Cortex of kidney (tissue), 1 donor: ENCODE measurements at places on chromosomes 2 and 18.

GRCh38 chr2:134247679-134248078, 6.2 kb upstream of the MGAT5 start:
- no peak for DNase-seq

DNA sequence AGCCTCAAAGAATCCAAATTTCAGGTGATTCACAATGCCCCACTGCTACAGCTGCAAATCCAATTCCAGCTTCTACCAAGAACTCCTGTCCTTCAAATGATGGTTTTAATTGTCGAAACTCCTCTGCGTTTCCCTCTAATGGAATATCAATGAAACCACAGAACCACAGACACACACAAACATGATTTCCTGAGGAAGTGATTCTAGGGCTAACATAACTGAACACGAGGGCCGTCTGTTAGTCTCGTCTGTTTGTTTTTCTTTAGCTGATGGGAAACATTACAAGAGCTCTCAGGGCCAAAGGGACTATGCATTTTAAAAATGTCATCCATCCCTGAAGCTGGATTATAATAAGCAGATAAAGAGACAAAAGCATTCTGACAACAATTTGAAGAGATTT, 59.4 kb downstream of the RNF152 start:
- no peak for DNase-seq

- DNase-seq: no peak
Measured at GRCh38 chr2:38415023-38415422, 38.0 kb upstream of the ATL2 start.

DNA sequence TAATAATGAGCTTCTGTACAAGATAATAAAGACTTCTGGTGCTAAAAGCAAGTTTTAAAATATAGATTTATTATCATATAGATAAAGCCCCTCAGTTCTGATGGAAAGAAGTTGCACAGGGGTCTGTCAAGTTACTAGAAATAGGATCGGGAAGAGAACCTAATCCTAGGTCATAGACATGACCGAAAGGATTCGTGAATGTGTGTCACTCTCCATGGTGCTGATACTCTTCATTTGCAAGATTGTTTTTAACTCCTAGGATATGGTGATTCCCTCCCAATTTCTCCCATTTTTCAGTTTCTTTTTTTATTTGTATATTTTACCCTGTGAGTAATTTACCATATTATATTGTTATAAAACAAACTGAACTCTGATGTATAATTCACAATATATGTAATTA, 58.9 kb upstream of the CTNNA2 start:
- DNase-seq: no peak

DNA sequence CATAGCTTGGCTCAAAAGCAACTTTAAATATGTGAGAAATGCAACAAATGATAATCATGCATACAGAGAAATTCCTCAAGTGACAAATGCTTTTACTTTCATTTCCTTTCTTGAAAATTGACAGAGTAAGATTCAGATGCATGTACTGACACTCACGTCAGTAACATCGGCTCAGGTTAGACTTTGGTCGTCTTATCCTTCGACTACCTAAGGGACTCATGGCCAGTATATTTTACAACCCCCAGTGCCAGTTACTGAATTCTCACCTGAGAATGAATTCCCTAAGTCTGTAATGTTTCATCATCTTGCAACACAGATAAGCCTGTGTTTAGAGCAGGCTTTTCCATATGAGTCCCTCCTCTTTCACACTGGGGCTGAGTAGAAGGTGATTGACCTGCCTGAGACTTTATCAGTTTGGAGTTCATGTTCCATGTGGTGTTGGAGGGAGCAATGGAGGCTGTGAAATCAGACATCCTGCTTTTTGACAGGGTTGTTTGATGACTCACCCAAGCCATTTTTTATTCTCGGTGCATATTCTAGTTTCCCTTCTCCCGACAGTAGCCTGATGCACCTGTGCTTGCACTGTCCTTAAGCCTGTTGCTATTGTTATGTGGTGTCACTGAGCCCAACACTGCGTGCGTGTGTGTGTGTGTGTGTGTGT, 30.5 kb upstream of the ATP8B1 start:
- no peak for DNase-seq

DNA sequence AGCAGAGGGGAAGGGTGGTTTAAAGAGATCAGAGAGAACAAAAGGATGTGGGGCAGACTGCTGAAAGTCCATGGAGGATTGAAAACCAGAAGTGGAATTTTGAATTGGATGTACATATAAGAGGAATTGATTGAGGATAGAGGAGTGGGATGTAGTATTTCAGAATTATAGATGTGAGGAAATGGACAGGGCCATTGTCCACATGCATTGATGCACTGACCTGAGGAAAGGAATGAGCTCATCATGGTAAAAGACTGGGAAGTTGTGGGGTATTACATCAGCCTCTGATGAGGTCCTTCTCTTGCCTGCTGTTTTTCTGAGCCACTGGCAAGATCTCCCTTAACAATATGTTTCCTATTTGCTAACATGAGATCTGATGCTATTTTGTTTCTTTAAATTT, 365.7 kb upstream of the FANCL start:
- DNase-seq: no peak

DNA sequence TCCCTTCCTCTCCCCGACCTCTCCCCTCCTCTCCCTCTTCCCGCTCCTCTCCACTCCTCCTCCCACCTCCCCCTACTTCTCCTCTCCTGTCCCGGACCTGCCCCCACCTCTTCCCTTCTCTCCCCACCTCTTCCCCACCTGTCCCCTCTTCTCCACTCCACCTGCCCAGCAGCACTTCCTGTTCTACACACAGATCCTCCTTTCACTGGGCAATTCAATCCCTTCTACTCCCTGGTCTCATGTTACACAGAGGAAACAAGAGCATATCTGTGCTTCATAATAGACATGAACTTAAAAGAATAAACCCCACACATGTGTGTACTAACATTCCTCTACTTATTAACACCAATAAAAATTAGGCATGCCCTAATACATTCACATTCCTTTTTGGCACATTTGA, 34.8 kb downstream of the TIMM21 start:
- DNase-seq: no peak

- DNase-seq: no peak
Measured at GRCh38 chr2:160252278-160252887, 52.3 kb upstream of the ITGB6 start.

DNA sequence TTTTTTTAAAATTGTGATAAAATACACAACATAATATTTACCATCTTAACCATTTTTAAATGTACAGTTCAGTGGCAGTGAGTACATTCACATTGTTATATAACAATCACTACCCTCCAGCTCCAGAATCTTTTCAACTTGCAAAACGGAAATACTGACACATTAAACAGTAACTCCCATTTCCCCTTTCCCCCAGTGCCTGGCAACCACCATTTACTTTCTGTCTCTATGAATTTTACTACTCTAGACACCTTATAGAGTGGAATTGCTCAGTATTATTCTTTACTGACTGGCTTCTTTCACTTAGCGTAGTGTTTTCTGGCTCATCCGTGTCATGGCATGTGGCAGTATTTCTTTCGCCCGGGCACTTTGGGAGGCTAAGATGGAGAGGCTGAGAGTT, 32.6 kb downstream of the FASTKD2 start:
- no peak for DNase-seq

DNA sequence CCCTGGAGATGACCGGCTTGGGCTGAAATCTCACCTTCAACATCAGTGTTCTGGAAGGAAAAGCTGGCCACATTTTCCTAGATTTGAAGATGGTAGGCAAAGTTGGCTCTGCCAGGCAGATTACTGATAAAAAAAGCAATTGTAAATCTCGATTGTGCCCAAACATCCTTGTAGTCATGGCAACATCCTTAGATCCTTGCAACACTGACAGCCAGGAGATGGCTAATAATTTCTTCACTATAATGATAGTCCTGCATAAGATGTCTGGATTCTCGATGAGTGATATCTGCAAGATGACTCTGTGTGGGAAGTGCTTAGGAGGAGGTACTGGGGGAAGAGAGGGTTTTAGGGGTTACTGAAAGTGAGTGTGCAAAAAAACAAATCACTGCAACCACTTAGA, 149.1 kb downstream of the FSHR start:
- no peak for DNase-seq

DNA sequence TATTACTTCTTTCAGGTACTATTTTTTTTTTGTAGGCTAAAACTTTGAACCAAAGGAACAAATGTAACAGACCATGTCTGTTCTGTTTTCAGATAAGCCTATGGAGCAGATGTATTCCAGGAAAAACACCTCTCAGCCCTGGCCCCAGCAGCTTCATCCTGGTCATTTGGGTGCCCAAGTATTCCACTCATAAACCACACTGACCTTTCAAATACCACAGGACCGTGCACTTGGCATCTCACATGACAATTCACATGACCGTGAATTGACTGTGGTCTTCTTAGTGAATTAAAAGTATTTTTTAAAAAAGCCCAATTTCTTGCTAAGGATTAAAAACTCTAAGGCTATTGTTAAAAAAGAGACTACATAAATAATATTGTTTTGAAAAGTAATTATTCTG, 50.2 kb downstream of the SMIM21 start:
- DNase-seq: no peak

- DNase-seq: no peak
Measured at GRCh38 chr2:134324947-134325346, 71.1 kb downstream of the MGAT5 start.

DNA sequence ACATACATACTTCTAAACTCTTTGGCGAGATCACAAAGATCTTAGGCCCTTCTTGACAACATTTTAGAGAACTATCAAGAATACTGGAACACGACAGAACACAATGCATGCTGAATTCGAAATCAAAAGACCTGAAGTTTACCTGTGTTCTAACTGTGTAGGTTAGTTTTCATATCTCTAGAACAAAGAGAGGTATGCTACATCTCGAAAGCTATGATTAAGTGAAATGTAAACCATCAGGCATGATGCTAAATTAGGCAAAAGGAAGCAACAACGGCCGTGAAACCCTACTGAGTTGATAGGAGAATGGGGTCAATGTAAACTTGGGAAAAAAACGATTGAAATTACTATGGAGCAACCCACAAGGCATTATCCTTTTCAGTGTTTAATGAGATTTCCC, 43.7 kb downstream of the IKZF2 start:
- DNase-seq: no peak

DNA sequence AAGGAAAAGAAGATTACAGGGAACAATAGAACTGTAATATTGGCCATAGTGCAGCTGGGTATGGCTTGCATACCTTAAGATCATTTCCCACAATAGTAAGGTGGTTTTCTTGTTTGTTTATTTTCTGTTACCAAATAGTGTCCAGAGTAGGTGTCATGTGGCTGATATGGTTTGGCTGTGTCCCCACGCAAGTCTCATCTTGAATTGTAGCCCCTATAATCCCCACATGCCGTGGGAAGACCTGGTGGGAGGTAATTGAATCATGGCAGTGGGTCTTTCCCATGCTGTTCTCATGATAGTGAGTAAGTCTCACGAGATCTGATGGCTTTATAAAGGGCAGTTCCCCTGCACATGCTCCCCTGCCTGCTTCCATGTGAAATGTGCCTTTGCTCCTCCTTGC, 190.1 kb downstream of the ICOS start:
- no peak for DNase-seq

- DNase-seq: no peak
Measured at GRCh38 chr2:227106845-227107759, 56.9 kb downstream of the COL4A4 start.

GRCh38 chr18:69941183-69941582, 6.5 kb downstream of the CD226 start:
- no peak for DNase-seq

- no peak for DNase-seq
Measured at GRCh38 chr2:160124571-160124970, 62.2 kb upstream of the PLA2R1 start.

DNA sequence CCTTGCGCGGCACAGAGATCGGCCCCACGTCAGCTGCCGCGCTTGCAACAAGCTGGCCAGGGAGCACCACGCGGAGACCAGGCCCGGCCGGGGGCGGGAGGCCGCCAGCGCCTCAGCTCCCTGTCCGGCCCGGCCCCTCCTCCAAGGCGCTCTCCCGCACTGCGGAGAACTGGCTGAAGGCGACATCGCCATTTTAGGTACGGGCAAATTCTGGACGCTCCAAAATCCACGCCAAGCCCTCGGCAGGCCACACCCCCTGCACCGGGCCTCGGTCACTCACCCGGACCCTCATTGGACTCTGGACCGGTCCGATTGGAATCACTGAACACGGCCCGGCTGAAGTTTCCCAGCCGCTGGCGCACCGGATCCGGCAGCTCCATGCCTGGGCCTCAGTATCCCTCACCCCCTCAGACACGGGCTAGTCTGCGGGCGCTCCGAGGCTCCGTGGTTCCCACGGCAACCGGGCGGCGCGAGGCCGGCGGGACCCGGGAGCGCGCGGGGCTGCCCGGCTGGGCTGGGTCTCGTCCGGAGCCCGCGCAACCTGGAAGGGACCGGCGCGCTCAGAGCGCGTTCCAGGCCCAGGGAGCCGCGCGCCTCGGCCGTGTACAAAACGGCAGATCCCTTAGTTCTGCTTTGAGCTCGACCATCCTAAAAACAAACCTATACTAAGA, at the start of gene TMEM17:
Gene TMEM17, minus strand, starts transcription at position 446 of the 671 bp plus-strand sequence. Its CDS starts 66 bp downstream, at position 380.
- peak; percentile 88 for DNase-seq

- DNase-seq: no peak
Measured at GRCh38 chr2:56505885-56506284, 322.1 kb downstream of the CCDC85A start.

- DNase-seq: no peak
Measured at GRCh38 chr18:24128700-24129099, 10.2 kb upstream of the CABYR start.
